ENCODE measurements at places on chromosomes 7 and 10.

- peak; percentile 29 for DNase-seq
Measured at GRCh38 chr10:125084614-125085257, 75.6 kb downstream of the CTBP2 start.

GRCh38 chr10:62460393-62460792 lies 86.2 kb downstream of the ZNF365 start:
- DNase-seq = no peak

DNA sequence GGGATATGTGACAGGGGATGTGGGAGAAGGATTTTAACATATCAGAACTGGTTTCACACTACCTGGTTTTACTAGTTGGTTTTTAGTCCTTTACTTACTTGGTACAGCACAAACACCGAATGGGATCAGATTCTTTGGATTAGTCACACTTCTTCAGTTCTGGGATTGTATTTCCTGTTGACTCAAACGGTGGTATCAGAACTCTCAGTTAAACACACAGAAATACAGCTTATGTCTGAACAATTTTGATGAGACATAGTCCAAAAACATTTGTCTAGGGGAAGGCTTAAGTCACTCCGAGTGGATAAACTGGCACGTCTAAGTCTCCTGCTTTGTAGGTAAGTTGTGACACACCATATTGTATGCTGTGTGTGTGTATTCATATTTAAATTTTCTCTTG lies 480.5 kb downstream of the PHTF2 start:
- DNase-seq = no peak

DNA sequence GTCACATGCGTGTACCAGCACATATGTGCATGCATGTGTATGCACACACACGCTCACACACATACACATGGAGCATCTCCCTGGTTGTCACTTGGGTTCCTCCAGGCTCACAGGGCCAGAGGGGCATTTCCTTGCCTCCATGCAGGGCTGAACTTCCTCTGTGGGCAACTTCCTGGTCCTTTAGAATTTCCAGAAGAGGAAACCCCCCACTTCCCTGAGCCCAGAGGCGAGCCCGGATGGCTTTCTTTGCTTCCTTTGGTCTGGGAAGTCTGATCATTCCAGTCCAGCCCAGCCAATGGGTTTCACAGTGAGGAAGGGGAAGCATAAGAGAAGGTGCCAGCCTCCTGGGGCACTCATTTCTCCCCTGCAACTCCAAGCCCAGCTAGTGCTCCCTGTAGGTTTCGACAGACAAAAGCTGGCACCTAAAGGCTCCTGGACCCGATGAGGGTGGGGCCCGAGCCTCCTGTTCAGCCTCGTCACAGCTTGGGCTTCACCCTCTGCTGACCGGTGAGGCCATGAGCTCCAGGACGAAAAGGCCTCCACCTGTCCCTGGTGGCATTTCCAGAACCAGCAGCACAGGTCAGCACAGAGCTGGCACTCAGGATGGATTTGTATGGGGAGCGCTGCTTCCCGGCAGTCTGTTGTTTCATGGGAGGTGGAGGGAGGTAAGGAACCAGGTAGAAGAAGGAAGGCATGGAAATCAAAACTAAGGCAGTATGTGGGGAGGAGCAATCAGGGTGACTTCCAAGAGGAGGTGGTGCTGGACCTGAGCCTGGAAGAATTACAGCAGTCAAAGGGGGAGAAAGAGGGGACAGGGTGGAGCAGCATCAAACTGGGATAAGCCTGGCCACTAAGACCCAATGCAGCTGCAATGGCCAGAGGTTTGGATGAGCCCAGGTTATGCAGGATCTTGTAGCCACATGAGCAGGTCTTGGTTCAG lies 23.7 kb downstream of the BTBD16 start:
- DNase-seq = no peak

- peak; percentile 59 for DNase-seq
Measured at GRCh38 chr7:20107582-20107981, 109.6 kb downstream of the MACC1 start.

- no peak for DNase-seq
Measured at GRCh38 chr10:69211524-69211923, 8.6 kb upstream of the HKDC1 start.

DNA sequence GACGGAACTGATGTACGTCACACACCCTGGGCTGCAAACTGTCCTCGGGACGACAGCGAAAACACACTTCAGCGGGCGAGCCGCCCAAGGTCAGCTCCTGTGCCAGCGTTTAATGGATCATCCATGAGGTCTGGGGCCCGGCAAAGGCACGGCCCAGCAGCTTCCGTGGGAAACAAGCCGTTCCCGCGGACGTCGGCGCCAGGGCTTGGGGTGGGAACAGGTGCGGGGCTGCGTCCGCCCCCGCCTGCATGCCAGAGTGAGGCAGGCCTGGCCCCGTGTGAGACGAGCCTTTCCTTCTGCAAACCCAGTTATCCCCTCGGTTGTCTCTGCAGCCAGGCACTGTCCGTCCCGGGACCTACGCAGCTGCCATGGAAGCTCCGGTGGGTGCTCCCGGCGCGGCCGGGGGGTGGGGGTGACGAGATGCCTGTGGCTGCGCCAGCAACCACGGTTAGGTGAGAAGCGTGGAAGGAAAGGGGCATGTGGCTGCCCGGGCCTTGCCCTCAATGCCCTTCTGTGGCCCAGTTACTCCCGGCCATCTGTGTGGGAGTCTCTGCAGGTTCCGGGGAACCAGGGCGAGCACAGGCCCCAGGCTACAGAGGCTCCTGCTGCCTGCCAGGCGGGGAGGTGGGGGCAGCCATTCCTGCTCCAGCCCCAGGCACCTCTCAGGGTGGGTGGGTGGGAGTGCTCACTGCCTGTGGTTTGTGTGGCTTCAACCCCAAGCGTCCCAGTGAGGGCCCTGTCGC lies 42.2 kb upstream of the PDGFA start:
- no peak for DNase-seq

- no peak for DNase-seq
Measured at GRCh38 chr7:137768366-137768765, 78.4 kb downstream of the DGKI start.

- DNase-seq = no peak
Measured at GRCh38 chr7:12584930-12585329, 14.4 kb downstream of the SCIN start.

DNA sequence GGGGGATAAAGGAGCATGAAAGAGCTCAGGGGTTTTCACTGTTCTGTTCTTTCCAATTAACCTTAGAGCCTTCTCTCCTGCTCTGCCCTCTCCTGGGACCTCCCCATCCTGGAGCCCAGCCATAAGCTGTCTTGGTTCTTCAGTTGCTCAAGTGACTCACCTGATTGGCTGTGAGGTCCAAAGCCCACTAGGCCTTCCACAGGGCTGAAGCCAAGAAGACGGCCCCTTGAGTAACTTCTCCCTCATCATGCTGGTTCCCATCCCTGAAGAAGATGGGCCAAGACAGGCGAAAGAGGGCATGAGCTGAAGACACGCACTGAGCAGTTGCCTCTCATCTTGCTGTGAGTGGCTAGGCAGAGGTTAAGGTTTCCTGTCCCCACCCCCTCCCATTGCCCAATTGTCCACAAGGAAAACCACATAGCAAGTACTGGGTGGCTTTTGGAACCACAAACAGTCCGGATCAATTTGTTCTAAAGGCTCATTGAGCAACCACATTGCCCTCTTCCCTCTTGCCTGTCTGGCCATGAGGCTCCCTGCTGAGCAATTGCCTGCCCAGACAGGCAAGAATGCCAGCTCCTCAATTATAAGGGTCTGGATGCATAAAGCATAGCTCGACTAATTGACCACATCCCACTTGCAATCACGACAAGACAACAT lies 43.9 kb upstream of the GPAM start:
- no peak for DNase-seq

DNA sequence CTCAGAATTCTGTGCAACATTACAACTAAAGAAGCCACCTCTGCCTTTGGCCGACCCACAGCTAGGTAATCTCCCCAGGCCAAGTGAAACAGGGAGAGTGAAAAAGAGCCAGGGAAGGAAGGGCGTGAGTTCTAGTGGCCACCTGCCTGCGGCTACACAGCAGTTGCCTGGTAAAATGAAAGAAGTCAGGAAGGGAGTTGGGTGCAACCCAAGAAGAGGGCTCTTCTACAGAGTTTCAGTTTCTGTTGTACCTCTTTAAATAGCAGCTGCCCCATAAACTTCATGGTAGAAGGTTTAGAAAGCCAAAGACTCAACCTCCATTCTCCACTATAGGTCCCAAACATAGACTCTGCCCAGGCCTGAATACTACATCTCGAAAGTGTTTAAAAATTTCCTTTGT lies 76.2 kb upstream of the TMEM168 start:
- DNase-seq = no peak

GRCh38 chr7:3805151-3805550 lies 504.1 kb downstream of the SDK1 start:
- DNase-seq = no peak

- DNase-seq = no peak
Measured at GRCh38 chr10:21337171-21337792, 188.2 kb downstream of the SKIDA1 start.

GRCh38 chr10:97481071-97481470 lies 17.2 kb downstream of the MMS19 start:
- DNase-seq = no peak

GRCh38 chr7:75599244-75599781 lies 107.2 kb downstream of the SPDYE5 start:
- DNase-seq = peak; percentile 60

DNA sequence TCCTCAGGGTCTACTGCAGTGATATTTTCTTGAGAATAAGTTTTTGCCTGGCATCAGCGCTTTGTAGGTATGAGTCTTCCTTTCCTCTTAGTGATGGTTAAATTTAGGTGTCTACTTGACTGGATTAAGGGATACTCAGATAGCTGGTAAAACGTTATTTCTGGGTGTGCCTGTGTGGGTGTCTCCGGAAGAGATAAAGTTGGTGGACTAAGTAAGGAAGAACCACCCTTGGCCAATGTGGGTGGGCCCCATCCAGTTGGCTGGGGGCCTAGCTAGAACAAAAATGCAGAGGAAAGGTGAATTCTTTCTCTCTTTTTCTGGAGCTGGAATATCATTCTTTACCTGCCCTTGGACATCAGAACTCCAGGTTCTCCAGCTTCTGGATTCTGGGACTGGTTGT lies 138.8 kb downstream of the ADCYAP1R1 start:
- DNase-seq = no peak

DNA sequence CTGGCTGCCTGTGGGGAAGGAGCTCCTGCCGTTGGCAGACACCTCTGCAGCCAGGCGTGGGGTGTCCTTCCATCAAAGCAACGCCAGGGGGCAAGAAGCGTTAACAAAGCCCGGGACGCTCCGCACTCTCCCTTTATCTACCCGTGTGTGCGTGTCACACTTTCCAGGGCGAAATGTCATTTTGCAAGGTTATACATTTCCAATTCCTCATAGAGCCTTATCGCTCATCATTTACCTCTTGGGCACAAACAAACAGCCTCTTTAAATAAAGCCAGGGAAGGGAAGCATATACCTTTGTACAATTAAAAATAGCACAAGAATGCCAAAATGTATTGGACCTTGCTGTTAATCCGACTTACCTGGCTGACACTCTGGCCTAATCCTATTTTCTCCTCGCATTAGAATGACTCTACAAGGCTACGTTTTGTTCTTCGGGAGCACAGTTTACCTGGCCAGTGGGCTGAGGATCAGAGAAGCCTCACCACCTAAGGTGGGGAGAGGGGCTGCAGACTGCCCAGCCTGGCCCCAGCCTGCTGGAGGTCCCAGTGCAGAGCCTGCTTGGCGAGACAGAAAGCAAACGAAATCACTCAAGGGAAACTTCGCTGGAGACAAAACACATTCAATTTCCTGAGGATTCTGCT lies 77.6 kb upstream of the EN2 start:
- peak; percentile 17 for DNase-seq

DNA sequence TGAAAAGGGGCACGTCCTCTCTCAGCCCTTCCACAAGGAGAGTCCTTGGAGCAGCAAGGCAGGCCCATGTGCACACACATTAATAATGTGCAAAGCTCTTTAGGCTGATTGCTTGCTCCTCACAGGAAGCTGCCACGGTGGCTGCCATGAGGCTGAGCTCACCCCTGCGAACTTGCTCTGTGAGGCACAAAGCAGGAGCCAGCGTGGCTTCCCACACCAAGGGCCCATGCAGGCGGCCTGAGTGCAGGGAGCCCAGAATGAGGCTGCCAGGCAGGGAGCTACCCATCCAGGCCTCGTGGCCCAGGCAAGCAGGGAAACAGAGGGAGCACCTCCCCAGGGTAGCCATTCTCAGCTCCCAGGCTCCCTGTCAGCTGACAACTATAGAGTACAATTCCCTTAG lies 242.9 kb downstream of the GRID1 start:
- DNase-seq = no peak

DNA sequence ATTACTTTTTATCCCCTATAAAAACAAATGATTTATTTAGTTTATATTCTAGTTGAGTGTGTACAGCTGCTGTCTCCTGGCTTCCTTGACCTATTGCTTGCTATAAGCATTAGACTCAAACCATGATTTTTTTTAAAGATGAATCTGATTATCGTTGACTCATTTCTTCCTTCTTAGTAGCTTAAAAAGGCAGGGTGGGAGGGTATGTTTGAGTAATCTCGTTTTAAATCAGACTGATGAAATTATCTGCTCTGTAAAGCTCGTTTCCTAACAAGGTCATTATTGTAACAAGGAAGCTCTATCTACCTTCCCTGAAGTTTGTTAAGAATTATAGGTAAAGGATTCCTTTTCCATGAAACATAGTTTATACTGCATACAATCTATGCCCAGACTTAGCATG lies 276.3 kb upstream of the KCND2 start:
- DNase-seq = no peak

DNA sequence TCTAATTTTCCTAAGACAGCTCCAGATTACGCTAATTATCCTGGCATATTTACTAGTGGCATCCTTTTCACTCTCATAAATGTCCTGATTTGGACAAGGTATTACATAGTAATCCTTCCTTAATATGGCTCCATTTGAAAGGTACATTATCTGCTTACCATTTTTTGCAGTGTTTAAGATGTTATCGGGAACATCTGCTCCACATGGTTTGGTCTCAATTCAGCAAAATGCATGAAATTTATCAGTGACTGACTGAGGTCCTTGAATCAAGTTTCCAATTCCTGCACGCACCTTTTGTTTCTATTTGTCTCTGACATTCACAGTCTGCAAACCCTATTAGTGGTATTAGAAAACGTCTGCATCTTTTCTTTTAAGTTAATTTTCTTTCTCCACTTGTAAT lies 384.1 kb upstream of the KIAA1217 start:
- no peak for DNase-seq

DNA sequence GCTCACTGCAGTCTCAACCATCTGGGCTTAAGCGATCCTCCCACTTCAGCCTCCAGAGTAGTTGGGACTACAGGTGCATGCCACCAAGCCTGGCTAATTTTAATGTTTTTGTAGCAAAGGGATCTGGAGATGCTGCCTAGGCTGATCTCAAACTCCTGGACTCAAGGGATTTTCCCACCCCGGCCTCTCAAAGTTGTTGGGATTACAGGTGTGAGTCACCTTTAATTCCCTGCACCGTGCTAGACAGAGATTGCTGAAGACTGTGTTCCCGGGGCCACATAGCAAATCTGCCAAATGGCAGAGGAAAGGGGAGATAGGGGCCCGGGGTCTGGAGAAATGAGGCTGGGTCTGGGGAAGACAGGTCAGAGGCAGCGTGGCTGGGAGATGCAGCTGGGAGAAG lies 20.6 kb upstream of the PSMG3 start:
- DNase-seq = no peak

DNA sequence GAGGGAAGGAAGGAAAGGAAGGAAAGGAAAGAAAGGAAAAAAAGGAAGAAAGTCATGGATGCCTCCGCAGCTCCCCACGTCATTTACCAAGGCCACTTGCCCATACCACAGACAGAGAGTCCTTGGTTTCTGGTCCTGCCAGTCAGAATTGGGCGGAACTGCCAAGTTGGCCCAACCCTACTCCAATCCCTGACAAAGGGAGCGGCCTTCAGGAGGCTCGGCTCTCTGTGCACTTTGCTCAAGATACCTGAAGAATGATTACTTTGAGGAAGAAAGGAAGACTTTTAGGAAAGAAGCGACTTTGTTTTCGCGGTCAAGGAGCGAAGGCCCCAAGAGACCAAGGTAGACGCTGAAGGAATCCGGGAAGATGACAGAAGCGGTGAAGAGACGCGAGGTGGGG lies 49.1 kb upstream of the FXYD4 start:
- DNase-seq = no peak
